Activated T-cell treated with anti-CD3 and anti-CD28 coated beads, Interleukin-2, amount 50 U/mL, for 72 hours (primary cell): ENCODE measurements at places on chromosomes 3 and 15.

DNA sequence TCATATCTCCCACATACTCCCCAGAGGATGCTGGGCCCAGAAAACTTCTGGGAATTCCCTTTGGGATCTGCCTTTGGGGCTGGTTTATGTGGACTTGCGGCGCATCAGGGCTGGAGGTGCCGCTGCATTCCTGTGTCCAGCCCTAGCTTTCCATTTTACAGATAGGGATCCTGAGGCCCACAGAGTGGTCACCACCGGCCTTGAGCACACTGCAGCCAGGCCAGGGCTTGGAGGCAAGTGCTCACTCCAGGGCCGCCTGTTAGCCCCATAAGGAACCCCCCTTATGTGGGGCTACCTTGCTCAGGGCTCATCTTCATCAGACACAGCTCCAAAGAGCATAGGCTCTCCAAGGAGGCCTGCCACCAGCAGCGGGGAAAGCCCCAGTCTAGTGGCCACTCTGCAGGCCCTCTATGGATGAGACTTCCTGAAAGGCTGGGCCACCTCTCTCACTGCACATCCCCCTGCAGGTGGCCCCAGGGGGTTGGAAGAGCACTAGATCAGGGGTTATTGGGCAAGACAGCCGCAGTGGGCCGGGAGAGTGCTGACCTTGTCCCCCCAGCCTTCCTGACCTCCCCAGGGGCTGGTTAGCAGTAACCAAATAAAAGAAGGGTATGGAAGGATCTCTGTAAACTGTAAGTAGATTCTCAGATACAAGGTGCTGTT, 9.2 kb upstream of the ATP2B2 start:
- no peak for DNase-seq

GRCh38 chr15:58521293-58521991, 89.7 kb downstream of the LIPC start:
- no peak for DNase-seq

GRCh38 chr3:150840802-150841515, 64.3 kb downstream of the MINDY4B start:
- DNase-seq: no peak

DNA sequence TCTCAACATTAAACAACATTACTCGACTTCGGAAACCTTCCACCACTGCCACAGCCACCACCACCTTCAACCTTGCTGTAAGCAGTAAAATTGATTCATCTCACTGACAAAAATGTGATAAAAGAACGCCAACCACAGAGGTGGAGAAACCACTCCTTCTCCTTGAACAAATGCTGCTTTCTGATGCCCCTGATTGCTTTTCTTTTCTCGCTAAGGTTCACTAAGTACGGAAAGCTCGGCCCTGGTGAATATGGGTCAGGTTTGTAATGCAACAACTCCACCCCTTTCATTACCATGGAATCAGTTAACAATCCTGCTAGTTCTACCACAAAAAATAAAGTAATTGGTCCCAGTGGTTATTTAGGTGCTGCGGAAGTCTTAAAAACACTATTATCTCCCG, 44.9 kb downstream of the MEIS2 start:
- no peak for DNase-seq

DNA sequence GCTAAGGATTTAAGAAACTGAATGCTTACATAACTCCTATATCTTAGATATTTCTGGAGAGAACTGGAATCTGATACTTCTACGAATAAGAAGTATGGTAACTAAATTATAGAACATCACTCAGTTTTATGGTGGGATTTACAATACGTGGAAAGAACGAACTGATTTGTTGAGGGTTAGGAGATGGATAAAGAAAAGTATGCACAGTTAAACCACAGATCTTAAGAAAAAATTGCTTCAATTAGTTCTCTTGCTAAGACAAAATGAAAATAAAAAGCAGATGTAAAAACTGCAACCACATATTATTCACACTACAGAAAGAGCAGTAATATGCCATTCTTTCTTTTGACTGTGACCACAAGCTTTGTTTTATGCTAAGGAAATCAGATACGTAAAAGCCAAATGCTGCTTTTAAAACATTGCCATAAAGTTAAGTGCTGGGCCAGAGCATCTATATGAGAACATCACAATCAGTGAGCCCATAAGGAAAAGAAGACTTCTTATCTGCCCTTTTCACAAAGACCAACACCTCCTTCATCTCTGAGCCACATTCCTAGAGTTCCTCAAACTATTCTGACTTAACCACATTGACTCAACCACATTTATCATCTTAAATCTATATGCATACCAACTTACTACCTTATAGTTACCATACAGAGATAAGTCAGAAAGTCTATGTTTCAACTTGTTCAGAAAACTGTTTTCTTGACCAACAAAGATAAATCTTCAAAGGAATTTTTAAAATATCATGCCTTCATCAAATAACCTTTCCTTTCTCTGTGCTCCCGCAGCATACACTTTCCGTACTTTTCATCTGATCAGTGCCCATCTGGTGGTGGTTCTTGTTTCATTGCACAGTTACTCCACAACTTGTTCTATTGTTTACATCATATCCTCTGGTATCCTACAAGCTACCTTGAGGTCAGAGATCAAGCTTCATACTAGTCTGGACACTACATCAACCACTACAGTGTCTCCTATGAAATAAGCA, 61.7 kb downstream of the FSIP1 start:
- DNase-seq: no peak
